Mesothelial cell of epicardium (in vitro differentiated cells): ENCODE measurements at places on chromosomes 7 and 10. TPM values are rescaled to one million over a fixed set of nuclear protein-coding genes. Genes with fewer than 3 reads are reported as not detected.

The MUC12 gene
- total RNA-seq: 0.73 to 1.4 TPM (median 1.1 TPM) in 3 replicates

The AKR1D1 gene
- total RNA-seq: not detected in 3 replicates

The PRKCQ gene
- 2.3 to 2.4 TPM (median 2.3 TPM) in 3 replicates for total RNA-seq

The CRTAC1 gene
- total RNA-seq: 0.25 to 0.63 TPM (median 0.49 TPM) in 3 replicates

The OR13A1 gene
- 0.13 to 0.35 TPM (median 0.16 TPM) in 3 replicates for total RNA-seq

The GCC1 gene
- total RNA-seq: 16.6 to 17.5 TPM (median 17.2 TPM) in 3 replicates

The SFRP4 gene
- total RNA-seq: 5.7 to 6.6 TPM (median 6.4 TPM) in 3 replicates

The CHN2 gene
- total RNA-seq: 6.9 to 8.0 TPM (median 7.0 TPM) in 3 replicates

The ADAM12 gene
- 10.1 to 13.4 TPM (median 13.3 TPM) in 3 replicates for total RNA-seq

GRCh38 chr7:115574681-115575291 is 455.8 kb downstream of the TFEC start:
- H3K4me3 ChIP-seq: no peak overlapping the region
- H3K27me3 ChIP-seq: no peaks in the 10 kb centered on the region
- DNase-seq: no peak
- H3K27ac ChIP-seq: no peak overlapping the region
- no peaks in the 10 kb centered on the region for H3K36me3 ChIP-seq

DNA sequence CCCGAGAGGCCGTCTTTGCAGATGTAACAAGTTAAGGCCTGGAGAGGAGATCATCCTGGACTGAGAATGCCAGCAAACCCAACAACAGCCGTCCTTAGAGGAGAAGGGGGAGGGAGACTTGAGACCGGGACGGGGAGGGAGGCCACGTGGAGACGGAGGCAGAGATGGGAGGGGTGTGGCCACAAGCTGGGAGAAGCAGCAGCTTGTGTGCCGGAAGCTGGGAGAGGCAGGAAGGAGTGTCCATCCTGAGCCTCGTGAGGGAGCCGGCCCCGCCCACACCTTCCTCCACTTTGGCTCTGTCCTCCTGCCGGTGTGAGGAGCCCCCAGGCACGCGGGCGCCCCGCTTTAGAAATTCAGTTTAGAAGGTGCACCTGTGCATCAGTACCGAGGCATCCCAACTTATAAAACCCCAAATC is 95.7 kb downstream of the DNAJB6 start:
- H3K4me1 ChIP-seq: peaks cover 15% of the 10 kb centered on the region
- H3K27ac ChIP-seq: peak overlapping the region; percentile 41
- no peaks in the 10 kb centered on the region for H3K36me3 ChIP-seq
- DNase-seq: no peak

DNA sequence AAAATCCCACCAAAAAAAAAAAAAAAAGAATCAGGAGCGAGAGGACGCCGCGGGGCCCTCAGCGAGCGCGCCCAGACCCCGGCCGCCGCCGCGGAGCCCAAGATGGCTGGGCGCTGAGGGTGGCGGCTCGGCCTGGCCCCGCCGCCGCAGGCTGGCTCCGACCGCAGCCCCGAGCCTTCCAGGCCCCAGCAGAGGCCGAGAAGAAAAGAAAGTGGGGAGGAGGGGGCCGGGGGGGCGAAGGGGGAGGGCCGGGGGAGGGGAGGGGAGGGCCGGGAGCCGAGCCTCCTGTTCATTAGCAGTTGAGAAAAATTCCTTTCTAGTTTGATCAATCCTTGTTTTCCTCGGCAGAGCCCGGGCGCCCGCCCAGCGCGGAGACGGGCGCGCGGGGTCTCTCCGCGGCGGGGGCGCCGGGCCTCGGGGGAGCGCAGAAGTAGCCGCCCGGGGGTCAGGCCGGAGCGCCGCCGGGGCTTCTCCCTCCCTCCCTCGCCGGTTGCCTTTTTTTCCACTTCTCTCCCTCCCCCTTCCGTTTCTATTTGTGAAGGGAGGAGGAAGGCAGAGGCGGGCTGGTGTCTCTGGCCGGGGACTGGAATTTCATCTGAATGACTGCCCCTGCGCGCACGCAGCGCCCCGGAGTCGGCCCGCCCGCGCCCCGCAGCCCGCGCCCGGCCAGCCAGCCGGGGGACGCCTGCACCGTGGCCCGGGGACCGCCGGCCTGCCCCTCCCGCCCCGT is 778 bp upstream of the TRIM8 start:
- H3K4me1 ChIP-seq: peaks cover 46% of the 10 kb centered on the region
- no peaks in the 10 kb centered on the region for H3K36me3 ChIP-seq
- no peak for DNase-seq
- peak overlapping the region; percentile 91 for H3K4me3 ChIP-seq
- no peaks in the 10 kb centered on the region for H3K27me3 ChIP-seq

GRCh38 chr10:46524472-46525176 is 31.8 kb downstream of the GPRIN2 start:
- H3K36me3 ChIP-seq: no peaks in the 10 kb centered on the region
- no peaks in the 10 kb centered on the region for H3K27me3 ChIP-seq

GRCh38 chr10:24651923-24652322 is 71.8 kb downstream of the ARHGAP21 start:
- no peak for DNase-seq
- peaks cover 2% of the 10 kb centered on the region for H3K27me3 ChIP-seq
- no peak overlapping the region for H3K27ac ChIP-seq
- H3K4me1 ChIP-seq: peaks cover 4% of the 10 kb centered on the region

DNA sequence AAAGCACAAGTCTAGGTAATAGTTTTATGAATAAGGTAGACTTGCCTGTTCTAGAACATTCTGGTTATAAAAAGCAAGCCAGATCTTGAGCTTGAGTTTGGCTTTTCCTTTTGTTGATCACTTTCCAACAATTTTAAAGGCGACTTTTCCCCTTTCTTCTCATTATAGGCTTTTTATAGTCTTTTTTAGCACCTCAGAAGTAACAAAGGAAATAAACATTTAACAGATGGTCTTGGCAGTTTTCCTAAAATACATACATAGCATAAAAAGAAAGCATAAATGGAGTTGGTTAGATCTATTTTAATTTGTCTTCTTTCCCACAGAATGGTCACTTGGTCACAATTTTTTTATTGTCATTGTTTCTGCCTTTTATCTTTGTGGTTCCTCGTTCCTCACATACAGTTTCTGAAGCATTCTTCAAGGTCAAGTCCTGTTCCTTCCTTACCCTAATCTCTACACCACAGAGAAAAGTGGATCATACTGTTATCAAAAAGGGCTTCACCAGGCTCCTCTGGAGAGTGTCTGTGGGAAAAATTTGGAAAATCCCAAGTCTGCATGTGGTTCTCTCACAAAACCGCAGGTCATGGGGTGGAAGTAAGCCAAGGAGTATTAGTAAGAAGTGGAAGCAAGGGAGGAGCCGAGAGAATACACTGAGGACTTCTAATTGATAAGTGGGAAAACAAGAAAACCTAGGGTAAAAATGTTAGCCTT is 31.3 kb downstream of the THNSL1 start:
- peaks cover 16% of the 10 kb centered on the region for H3K27me3 ChIP-seq
- DNase-seq: no peak
- no peaks in the 10 kb centered on the region for H3K36me3 ChIP-seq
- no peaks in the 10 kb centered on the region for H3K4me1 ChIP-seq
- H3K4me3 ChIP-seq: no peak overlapping the region

DNA sequence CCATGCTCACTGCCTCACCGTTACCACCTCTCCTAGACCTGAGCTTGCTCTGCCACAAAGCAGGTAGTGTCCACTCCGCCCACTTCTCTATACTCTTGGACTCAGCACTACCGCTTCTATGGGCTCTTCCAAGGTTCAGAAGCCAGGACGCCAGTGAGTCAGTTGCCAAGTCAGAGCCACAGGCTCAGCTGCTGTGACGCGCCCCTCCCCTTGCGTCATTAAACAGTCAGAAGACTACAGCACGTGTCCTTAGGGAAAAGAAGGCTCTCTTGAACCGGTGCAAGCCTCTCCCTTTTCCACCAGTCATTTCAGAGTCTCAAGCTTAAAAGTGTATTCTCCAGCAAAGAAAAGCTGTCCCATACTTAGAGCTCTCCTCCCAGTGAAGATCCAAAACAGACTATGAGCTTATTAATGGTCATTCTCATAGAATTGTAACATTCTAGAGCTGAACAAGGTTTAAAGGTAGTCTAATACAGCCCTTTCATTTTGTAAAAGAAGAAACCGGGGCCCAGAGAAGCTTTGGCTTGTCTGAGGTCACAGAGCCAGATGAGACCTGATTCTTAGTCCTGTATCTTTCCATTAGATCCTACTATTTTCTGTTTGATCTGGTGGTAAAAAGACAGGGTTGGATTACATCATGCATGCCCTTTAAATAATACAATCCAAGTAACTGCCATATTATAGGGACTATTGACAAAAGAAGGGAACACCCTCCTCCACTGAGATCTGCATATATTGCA is 40.9 kb upstream of the MET start:
- DNase-seq: no peak
- H3K4me1 ChIP-seq: peaks cover 19% of the 10 kb centered on the region
- H3K27me3 ChIP-seq: peaks cover under 1% of the 10 kb centered on the region
- no peak overlapping the region for H3K4me3 ChIP-seq
- H3K36me3 ChIP-seq: no peaks in the 10 kb centered on the region

GRCh38 chr7:25552998-25553397 is 324.7 kb upstream of the NPVF start:
- DNase-seq: no peak
- peaks cover 9% of the 10 kb centered on the region for H3K27me3 ChIP-seq
- no peak overlapping the region for H3K4me3 ChIP-seq
- no peak overlapping the region for H3K27ac ChIP-seq
- H3K4me1 ChIP-seq: peaks cover 57% of the 10 kb centered on the region
- no peaks in the 10 kb centered on the region for H3K36me3 ChIP-seq

DNA sequence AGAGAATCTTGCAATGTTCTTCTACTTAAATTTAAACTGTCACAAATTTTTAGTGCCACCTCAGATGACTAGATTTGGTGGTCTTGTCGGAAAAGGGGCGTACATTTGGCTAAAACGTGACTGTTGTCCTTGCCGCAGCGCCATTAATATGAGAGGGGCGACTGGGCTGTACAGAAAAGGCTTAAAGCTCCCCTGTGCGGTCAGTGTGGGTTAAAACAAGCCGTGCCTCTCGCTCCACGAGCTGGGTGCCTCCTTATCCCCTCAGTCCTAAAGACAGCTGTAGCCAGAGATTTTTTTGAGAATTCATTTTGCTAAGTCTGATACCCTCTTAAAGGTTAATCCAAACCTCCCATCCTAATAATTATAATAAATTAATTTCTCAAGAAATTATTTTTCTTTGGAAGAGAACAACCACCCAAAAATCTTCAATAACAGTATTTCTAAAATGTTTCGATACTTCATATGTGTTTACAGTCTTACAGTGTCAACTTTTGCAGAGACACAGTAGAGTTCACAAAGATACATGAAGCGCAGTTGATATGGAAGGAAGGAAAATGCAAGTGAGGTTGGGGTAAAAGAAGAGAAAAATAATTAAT is 68.6 kb downstream of the C7orf25 start:
- H3K36me3 ChIP-seq: no peaks in the 10 kb centered on the region
- H3K4me1 ChIP-seq: peaks cover 7% of the 10 kb centered on the region
- peak; percentile 52 for DNase-seq
- H3K4me3 ChIP-seq: peak overlapping the region; percentile 47
- H3K27me3 ChIP-seq: peaks cover 9% of the 10 kb centered on the region

- no peak overlapping the region for H3K27ac ChIP-seq
- no peak for DNase-seq
- no peak overlapping the region for H3K4me3 ChIP-seq
- no peaks in the 10 kb centered on the region for H3K27me3 ChIP-seq
Observed at GRCh38 chr10:16915300-16915699, 98.1 kb upstream of the RSU1 start.

DNA sequence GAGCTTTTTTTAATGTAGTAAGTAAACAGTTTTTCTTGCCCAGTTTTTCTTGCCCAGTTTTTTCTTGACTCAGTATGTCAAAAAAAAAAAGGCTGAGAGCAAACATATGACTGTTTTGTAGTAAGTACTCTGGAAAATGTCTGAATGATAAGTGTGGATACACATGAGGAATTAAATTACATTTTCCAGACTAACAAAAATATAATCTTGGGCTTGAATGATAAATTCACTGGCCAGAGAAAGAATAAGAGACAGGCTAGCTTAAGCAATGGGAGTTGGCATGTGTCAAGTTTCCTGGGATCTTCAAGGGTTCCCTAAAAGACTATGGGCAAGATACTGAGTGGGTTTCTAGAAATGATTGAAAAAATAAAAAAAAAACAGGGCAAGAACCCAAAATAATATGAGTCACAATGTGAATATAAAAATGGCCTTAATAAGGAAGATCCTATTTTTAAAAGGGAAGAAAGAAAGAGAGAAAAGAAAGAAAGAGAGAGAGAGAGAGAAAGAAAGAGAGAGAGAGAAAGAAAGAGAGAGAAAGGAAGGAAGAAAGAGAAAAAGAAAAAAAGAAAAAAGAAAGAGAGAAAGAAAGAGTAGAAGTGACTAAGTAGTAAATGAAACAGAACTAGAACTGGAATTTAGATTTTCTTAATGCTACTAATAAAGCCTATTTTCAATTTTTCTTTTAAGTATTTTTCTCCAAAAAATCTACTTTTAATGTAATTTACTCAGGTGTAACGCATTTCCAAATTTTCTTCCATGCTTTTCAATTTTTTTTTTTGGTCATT is 60.2 kb downstream of the TFPI2 start:
- H3K4me1 ChIP-seq: no peaks in the 10 kb centered on the region
- no peaks in the 10 kb centered on the region for H3K36me3 ChIP-seq
- H3K27me3 ChIP-seq: no peaks in the 10 kb centered on the region
- no peak overlapping the region for H3K27ac ChIP-seq
- H3K4me3 ChIP-seq: no peak overlapping the region

DNA sequence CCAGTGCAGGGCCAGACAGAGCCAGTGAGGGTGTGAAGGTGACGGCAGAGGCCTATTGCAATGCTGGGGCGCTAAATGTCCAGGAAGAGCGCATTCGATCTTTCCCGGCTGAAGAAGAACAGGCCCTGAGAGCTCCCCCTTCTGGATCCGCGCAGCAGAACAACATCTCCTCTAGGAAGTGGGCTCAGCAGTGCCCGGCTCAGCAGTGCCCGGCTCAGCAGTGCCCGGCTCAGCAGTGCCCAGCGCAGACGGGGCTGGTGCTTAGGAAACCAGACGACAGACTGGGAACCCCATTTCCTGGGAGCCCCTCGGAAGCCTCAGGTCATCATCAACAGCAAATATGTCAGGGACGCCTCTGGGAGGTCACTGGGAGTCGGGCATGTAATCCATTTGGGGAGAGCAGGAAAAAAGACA is 4.7 kb upstream of the NOS3 start:
- no peaks in the 10 kb centered on the region for H3K36me3 ChIP-seq
- no peak overlapping the region for H3K27ac ChIP-seq
- peaks cover 6% of the 10 kb centered on the region for H3K4me1 ChIP-seq
- DNase-seq: peak; percentile 73
- H3K27me3 ChIP-seq: peaks cover 86% of the 10 kb centered on the region
- H3K4me3 ChIP-seq: no peak overlapping the region

GRCh38 chr10:79468015-79468560 is 22.7 kb upstream of the ZCCHC24 start:
- peaks cover 2% of the 10 kb centered on the region for H3K4me1 ChIP-seq
- H3K27me3 ChIP-seq: peaks cover 2% of the 10 kb centered on the region
